Hippocampal formation (tissue), 2 donors: ENCODE measurements at places on chromosomes 1 and 21.

DNA sequence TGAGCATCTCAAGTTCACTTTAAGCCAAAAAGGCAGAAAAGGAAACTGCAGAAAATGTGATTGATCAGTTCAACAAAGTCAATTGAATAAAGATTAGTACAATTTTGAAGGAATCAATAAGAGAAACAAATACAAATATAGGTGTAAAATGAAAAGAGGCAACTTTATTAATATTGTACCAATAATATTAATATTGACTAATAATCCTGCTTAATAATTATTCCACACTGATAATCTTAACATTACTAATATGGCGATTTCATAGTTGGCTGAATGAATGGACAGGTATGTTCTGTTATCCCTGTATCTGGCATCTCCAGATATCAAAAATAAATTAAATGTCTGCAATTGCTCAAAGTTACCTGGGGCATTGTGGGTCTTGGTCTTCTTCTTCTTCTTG is 61.8 kb downstream of the PRKAB2 start:
- DNase-seq, result no peak

- DNase-seq, result no peak
These were observed 497.0 kb downstream of the RWDD3 start for GRCh38 chr1:95730986-95731385.

DNA sequence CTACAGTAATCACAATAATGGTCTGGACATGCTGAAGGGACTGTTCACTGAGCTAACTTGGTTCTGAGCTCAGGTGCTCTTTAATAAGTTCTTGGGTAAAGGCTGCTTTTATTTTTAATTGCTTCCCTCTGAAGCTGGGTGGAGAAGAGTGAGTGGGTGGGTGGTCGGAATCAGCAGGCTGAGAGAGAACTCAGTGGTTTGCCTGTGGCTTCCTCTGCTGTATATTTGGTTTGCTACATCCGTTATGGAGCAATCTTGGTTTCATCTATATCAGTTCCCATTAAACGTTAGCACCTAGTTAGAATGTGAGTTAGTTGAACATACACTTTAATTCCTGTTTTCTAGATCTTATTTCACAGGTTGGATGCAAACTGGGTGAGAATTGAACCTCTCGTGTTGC is 23.3 kb downstream of the CNIH4 start:
- no peak for DNase-seq

- DNase-seq, result no peak
These were observed 9.8 kb downstream of the NIPAL3 start for GRCh38 chr1:24425441-24425840.

DNA sequence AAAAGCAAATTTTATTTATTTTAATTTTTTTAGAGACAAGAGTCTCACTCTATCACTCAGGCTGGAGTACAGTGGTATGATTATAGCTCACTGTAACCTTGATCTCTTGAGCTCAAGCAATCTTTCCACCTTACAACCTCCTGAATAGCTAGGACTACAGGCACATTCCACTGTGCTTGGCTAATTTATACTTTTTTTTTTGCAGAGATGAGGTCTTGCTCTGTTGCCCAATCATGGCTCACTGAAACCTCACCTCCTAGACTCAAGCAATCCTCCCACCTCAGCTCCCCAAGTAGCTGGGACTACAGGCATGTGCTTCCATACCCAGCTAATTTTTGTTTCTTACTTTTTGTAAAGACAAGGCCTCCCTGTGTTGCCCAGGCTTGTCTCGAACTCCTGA is 49.5 kb downstream of the DR1 start:
- no peak for DNase-seq
